ENCODE measurements at places on chromosomes 3 and 15.

DNA sequence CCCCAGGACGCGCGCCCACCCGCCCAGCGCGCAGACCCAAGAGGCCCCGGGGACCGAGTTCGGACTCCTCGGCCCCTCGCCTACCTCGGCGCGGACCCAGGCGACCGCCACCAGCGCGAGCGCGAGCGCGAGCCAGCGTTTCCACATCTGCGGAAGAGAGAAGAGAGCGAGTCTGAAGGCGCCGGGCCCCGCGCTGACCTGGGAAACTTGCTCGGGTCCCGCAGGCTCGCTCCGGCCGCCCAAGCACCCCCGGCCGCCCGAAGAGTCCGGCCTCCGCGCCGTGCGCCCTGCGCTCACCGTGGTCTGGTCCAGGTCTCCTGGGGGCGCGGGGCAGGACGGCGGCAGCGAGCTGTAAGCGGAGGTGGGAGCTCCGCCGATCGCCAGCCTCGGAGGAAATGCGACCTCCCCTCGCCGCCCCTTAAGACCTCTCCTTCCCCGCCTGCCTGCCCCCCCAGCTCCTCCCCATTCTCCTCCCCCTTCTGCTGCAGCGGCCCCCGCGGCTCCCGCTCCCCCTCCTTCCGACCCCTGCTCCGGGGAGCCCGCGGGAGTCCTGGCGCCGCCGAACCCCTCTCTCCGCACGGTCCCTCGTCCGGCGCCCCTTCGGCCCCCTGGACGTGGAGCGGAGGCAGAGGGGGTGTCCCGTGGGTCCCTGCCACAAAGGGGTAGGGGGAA is at the start of gene FSTL1:
Gene FSTL1 (minus strand): TSS at position 393 of the 672 bp plus-strand sequence. CDS start 246 bp downstream, at position 147.
- DNase-seq = no peak

- no peak for DNase-seq
Measured at GRCh38 chr3:127680146-127680661, 7.5 kb downstream of the ABTB1 start.

GRCh38 chr15:65391732-65392131 is 13.9 kb upstream of the IGDCC3 start:
- no peak for DNase-seq

DNA sequence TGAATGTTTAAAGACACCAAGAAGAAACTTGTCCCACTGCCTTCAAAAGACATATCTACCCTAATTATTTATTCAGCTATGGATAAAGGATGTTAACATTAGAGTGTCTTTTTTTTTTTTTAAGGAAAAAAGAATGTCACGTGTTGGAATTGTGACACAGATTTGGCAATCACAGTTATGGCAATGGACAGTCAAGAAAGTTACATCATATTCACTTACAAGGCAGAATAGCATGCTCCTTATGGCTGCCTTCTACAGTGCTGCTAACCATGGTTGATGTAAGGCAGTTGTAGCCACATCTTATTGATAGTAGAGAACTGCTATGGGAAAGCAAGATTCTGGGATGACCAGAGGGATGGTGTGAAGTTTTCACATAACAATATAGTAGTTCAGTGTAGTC is 128.8 kb upstream of the ZBTB20 start:
- DNase-seq = no peak

GRCh38 chr3:8579096-8579495 is 65.5 kb downstream of the SSUH2 start:
- no peak for DNase-seq

DNA sequence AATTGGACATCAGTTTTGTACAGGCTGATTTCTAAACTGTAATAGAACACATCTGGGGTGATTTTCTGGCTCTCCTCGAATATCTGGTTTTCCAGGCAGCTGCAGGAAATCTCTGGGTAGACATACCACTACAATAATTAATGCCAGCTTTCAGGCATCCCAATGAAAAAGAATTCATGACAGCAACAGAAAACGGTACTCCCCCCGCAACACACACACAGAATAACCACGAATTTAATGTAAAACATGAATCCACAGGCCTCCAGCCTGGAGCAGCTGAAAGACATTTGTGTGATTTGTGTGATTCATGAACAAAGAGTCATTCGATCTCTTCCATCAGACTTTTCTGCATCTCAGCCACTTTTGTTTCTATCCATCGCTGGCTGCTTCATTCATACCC is 262.2 kb downstream of the MAGI1 start:
- DNase-seq = no peak

DNA sequence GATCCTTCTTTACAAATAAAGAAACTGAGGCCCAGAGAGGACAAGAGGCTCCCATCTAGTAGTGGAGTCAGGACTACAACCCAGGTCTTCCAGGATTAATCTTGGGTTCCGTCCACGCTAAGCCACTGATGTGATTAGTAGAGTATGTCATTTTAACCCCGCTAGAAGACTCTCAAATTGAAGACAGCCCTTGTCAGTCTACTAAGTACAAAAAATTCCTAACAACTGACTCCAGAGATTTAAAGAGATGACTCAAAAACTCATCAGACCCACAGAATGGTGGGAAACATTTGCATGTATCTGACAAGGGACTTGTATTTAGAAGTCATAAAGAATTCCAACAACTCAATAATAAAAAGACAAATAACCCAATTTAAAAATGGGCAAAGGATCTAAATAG is 145.3 kb downstream of the CNTN3 start:
- DNase-seq = no peak

- DNase-seq = no peak
Measured at GRCh38 chr3:22117751-22118346, 366.8 kb upstream of the ZNF385D start.

DNA sequence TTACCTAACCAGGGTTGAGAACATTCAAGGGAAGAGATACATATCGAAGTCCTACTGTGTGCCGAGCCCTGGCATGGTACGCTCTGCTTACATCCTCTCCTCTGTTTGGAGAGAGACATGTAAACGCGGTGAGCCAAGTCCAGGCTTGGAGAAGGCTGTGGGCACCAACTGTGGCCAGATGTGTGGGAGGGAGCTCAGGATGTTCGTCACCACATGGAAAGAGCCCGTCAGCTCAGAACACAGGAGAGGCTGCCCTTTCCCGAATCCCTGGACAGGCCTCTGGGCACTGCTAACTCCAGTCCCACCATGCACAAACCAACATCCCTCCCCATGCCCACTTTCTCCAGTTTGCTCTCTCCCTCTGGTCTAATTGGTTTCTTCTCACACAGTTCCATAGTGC is 43.0 kb downstream of the MESD start:
- no peak for DNase-seq

Data from stimulated activated CD4-positive, alpha-beta T cell treated with anti-CD3 and anti-CD28 coated beads, Interleukin-15, amount 100 ng/mL, for 1 hour (primary cell).